MM.1S (cell line): ENCODE measurements at places on chromosomes 1 and 21.

GRCh38 chr1:219460896-219461815 lies 151.7 kb downstream of the ZC3H11B start:
- DNase-seq: no peak

GRCh38 chr1:21691739-21692138 lies 22.6 kb upstream of the RAP1GAP start:
- DNase-seq: no peak

DNA sequence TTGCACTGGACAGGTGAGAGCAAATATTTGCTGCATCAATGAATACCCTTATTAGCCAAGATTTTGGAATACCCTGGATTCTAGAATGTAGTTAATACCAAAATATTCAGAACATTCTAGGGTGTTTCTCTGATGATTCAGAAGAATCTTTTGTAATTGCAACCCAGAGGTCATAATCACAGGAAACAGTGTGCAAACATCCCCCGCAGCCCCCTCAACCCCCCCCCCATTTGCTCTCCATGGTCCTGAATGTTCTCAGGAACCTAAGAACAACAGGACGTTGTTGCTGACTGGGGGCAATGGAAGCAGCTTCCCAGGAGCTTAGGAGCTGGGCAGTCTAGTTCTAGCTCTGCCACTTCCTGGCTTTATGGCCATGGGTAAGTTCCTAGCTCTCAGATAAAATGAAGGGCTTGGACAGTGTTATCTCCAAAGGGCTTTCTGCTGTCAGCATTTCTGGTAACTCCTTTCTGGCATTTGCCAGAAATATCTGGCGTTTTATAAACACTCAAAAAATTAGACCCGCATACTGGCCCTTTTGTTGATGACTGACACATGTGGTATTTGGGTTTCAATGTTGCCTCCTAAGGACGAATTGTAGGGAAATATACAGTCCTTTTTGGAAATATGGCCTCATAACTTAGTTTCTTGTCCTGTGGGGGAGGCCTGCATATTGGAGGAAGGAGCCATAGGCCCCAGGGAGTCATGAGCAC lies 178.6 kb downstream of the RRAGC start:
- no peak for DNase-seq

DNA sequence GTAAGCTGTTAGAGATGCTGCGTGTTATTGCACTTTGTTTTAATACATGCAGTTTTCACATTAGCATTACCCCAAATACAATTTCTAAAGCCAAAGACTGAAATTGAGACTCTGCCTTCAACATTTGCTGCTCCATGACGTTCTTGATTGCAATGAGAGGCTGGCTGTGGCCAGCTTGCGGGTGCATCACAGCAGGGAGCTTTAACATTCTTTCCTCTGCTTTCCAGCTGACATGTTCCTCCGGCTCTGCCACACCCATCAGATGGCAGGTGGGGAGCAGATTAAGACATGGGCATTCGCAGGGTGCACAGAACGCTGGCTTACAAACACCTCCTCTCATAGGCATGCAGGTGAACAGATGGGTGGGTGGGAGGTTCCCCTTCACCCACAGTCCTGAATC lies 314.1 kb downstream of the DISC1 start:
- DNase-seq: no peak

- peak; percentile 93 for DNase-seq
Observed at GRCh38 chr1:154951901-154952657, 3.8 kb downstream of the PBXIP1 start.

DNA sequence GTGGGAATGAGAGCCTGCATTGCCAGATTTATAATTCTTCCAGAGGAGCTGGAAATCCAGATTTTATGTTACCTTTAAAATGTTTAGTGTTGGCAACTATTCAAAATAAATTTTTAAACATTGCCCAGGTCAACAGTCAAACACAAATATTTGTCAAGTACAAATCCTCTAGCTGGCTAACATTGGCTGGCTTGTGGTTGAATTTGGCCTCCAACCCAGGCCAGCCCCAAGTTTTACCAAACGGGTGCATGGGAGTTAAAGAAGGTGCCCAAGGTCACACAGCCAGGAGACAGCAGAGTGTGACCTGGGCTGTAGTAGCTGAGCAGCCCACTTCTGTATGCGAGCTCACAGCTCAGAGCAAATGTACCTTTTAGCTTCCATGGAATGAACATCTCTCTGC lies 240.6 kb downstream of the DSCAM start:
- DNase-seq: no peak

DNA sequence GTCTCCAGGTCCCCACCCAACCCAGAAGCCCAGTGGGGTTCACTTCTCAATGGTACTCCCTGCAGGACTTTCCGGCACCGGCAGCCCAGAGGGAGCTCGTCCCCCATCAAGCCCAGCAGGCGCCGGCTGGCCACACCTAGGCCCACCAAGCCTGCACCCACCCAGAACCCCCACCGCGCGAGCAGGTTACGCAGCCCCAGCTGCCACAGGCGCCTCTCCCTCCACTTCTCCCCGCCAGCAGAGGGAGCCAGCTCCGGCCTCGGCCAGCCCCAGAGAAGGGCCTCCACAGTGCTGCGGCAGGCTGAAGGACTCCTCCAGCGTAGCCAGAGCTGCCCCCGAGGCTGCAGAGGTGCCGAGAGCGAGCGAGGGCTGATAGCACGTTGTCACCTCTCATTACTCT lies 722.3 kb downstream of the PLA2G4A start:
- no peak for DNase-seq

DNA sequence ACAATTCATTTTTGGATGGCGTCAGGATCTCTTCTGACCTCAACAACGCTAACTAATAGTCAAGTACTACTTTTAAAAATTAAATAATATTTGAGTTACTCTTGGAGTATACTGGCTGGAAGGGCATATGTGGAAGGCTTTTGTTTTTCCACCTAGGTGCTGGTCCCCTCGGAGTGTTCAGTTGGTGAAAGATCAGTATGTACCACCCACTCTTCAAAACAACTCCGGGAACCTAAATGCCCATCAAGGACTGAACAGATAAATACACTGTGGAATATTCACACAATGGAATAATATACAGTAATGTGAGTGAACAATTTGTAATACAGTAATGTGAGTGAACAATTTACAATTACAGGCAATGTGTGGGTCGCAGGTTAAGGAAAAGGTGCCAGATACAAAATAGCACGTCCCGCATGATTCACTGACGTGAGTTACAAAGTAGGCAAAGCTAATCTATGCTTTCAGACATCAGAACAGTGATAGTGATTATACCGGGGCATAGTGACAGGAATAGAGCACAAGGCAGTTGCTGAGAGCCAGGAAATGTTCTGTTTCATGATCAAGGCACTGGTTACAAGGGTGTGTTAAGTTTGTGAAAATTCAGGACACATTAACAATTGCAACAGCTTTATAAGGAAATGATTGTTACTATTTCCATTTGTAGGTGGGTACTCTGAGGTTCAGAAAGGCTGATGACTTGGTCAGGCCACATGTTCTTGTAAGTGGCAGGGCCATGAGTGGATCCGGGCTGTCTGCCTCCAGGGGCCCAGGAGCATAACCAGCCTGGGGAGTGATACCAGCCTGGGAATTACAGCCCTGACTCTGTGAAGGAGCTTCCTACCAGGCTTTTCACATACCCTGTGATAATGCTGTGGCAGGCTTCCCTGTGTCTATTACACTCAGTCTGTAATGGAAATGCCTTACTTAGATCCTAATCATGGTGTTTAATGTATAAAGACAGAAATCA lies 59.3 kb upstream of the ABCD3 start:
- no peak for DNase-seq

DNA sequence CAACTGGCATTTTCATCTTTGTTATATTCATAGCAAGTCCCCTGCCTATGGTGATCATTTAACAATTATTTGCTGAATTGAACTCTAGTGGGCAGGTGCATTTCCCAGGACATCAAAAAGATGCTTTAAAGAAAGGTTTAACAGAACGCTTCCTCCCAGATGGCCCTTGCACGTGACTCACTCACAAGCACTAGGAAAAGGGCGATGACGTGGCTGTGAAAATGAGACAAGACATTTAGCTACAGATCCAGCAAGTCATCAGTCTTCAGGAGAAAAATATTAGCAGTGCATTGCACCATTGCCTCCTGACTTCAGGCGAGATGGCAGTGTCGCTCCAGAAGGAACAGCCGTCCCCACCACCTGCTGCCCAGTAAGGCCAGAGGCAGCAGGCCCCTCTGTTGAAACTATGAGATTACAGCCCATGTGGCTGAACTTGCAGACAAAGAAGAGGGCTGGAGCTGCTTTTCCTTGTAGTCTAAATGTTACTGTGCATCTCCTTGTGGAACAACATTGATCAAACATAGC lies 37.2 kb downstream of the DSCAM start:
- no peak for DNase-seq

- DNase-seq: no peak
Observed at GRCh38 chr1:244214009-244214967, 163.2 kb downstream of the ZBTB18 start.

GRCh38 chr1:20882837-20883236 lies 95.7 kb upstream of the HP1BP3 start:
- no peak for DNase-seq

DNA sequence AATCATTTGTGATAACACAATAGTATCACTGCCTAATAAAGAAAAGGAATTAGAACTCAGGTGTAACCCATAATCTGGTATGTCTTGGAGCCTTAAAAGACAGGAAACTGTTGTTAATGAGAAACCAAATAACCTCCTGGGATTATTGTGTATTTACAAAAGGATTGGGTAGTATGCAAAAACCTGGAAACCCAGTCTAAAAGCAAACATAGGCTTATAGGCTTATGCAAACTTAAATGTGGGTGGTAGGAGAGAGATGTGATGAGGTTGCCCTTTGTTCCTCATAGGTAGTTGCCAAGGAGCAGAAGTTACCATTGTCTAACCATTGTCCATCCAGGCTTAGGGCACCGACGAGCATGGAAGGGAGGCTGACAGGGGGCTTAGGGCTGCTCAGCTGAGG lies 165.8 kb downstream of the AK5 start:
- DNase-seq: no peak

GRCh38 chr1:186165303-186165702 lies 209.8 kb downstream of the TPR start:
- DNase-seq: no peak

- DNase-seq: no peak
Observed at GRCh38 chr1:107664982-107665925, 299.7 kb downstream of the VAV3 start.

DNA sequence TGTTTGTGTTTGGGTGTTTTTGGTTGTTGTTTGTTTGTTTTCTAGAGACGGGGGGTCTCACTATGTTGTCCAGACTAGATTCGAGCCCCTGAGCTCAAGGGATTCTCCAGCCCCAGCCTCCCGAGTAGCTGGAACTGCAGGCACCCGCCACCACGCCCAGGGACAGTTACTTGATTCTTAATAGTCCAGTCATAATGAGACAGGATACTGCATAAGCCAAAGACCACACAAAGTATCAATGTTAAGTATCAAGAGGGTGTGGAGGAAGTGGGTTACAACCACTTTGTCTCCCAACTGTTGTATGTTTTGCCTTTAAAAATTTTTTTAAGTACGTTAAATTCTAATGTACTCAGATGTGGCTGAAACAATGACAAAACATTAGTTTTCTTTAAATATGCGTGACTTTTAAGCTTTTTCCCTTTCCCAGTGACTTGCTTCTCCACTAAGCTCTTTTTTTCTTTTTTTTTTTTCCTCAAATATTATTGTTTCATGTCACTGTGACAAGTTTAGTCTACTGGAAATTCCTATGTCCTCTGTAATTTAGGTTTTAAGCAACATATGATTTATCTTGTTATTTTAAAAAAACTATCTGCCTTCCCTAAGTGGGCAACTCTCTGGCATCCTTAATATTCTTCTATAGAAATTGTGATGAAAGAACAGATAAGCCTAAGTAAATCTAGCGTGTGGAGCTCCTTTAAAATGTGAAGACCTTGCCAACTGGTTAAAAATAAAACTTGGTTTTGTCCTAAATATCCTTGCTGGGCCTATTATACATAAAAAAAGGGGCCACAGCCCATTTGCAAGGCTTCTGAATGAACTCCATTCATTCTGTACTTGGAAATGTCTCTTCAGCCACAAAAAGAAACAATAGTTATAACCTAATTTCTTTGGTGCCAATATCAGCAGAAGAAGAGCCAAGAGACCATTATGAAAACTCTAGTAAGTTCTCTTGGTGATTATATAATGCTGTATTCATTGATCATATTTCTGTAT lies 56.2 kb upstream of the DPH5 start:
- no peak for DNase-seq

GRCh38 chr1:207004931-207005830 lies 27.4 kb downstream of the C1orf116 start:
- peak; percentile 54 for DNase-seq

DNA sequence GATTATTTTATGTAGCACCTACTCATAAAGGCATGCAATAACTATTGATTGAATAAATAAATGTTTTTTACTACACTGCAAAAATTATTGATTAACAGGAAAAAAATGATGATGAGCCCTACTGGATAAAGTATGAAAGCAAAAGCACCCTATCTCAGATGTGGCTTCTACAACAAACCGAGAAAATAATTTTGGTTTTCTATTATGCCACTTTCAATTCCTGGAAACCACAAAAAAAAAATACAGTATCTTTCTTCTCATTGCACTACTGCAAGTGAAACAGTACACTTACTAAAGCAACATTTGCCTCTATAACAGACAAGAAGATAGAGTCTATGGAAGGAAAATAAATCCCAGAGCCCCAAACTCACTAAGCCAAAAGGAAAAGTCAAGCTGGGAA lies 1882.4 kb downstream of the NCAM2 start:
- DNase-seq: peak; percentile 71

GRCh38 chr1:4750177-4750576 lies 95.8 kb downstream of the AJAP1 start:
- no peak for DNase-seq

- no peak for DNase-seq
Observed at GRCh38 chr21:35573472-35574374, 486.6 kb downstream of the SETD4 start.

GRCh38 chr1:11335417-11336056 lies 62.5 kb downstream of the UBIAD1 start:
- no peak for DNase-seq

GRCh38 chr1:35178295-35178695 lies 14.7 kb downstream of the SFPQ start:
- no peak for DNase-seq

DNA sequence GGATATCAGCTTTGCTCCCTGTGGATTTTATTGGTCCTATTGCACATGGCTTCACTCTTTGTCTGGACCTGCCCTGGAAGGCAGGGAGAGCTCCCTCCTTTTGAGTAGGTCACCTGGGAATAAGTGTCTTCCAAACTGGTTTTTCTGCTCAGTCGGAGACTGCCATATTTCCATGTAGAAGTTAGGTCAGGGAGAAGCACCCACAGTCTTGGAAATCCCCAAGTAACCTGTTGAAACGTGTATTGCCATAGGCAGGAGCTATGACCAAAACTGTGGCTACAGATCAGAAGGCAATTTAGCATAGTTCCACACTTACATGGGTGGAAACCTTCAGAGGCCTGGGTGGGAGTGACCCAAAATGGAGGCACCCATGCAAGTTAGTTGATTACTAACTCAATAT lies 3.5 kb upstream of the GNG12 start:
- DNase-seq: no peak

DNA sequence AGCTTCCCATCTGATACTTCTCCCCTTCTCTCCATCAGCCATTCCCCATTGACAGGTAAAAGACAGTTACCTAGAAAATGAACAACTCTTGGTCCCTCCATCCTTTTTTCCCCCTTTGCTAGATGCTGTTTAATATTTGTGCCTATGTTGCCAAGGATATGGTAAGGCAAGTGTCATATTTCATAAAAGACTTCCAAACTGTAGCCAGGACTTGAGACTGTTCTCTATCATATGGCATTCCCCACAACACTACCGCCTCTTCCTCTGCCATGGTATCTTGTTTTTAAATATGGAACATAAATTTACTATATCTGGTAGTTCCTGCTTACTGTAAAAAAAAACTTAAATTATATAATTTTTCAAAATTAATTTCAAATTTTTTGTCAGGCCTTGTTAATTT lies 97.2 kb downstream of the PHTF1 start:
- DNase-seq: no peak
